Muscle of arm (tissue), 14 donors: ENCODE measurements at places on chromosomes 12 and 14. TPM values are rescaled to one million over a fixed set of nuclear protein-coding genes. Genes with fewer than 3 reads are reported as not detected.

Gene CYP46A1
- polyA plus RNA-seq, result 3.1 TPM

Gene OTOGL
- not detected for polyA plus RNA-seq

Gene LEMD3
- polyA plus RNA-seq, result 20.5 TPM

Gene VWF
- 49.1 TPM for polyA plus RNA-seq

Gene DIO2
- 0.68 TPM for polyA plus RNA-seq

Gene CLEC4C
- not detected for polyA plus RNA-seq

Gene NEUROD4
- not detected for polyA plus RNA-seq

Gene LBHD2
- polyA plus RNA-seq, result not detected

Gene GLI1
- polyA plus RNA-seq, result 7.5 TPM

Gene IRAK3
- polyA plus RNA-seq, result 5.7 TPM

Gene CNTN1
- 53.4 TPM for polyA plus RNA-seq

Gene PRB2
- not detected for polyA plus RNA-seq

Gene MYO1H
- 0.28 TPM for polyA plus RNA-seq

Gene PLEKHG7
- polyA plus RNA-seq, result 1.1 TPM

Gene DLGAP5
- polyA plus RNA-seq, result 20.1 TPM

Gene AGAP2
- 13.1 TPM for polyA plus RNA-seq

Gene ADCY4
- not detected for polyA plus RNA-seq

Gene C12orf56
- not detected for polyA plus RNA-seq

Gene C14orf132
- 22.3 TPM for polyA plus RNA-seq

Gene ARPC3
- polyA plus RNA-seq, result 149 TPM

Gene SLC5A8
- 0.05 TPM for polyA plus RNA-seq

Gene RAP1B
- polyA plus RNA-seq, result 129 TPM

Gene AQP6
- polyA plus RNA-seq, result not detected

Gene CBLN3
- polyA plus RNA-seq, result 2.3 TPM

Gene LRP1-AS
- not detected for polyA plus RNA-seq

Gene ACSM4
- 0.11 TPM for polyA plus RNA-seq

Gene GPRC5D
- polyA plus RNA-seq, result not detected

Gene RDH16
- polyA plus RNA-seq, result 0.36 TPM

Gene TNS2
- polyA plus RNA-seq, result 68.6 TPM

Gene LMO3
- 3.3 TPM for polyA plus RNA-seq

Gene RNASE13
- not detected for polyA plus RNA-seq

Gene DPPA3
- not detected for polyA plus RNA-seq

Gene ANO2
- not detected for polyA plus RNA-seq

Gene PPM1H
- polyA plus RNA-seq, result 3.3 TPM

Gene GDF3
- not detected for polyA plus RNA-seq

Gene GLT1D1
- 0.97 TPM for polyA plus RNA-seq

Gene TAS2R10
- polyA plus RNA-seq, result 1.2 TPM

Gene TRIM9
- 2.8 TPM for polyA plus RNA-seq

Gene HHIPL1
- polyA plus RNA-seq, result 2.2 TPM

Gene SPTB
- polyA plus RNA-seq, result 51.9 TPM

Gene KLRC4
- polyA plus RNA-seq, result 0.33 TPM

Gene BRMS1L
- 20.5 TPM for polyA plus RNA-seq

Gene SPIC
- polyA plus RNA-seq, result not detected

Gene TEX52
- polyA plus RNA-seq, result 1.6 TPM

Gene SIRT4
- 4.6 TPM for polyA plus RNA-seq

Gene PHLDA1
- polyA plus RNA-seq, result 24.3 TPM
